Posterior vena cava (tissue), 2 donors: ENCODE measurements at places on chromosomes 13 and 19. TPM values are rescaled to one million over a fixed set of nuclear protein-coding genes. Genes with fewer than 3 reads are reported as not detected.

SERP2 gene
- total RNA-seq = 7.9 TPM

DACT3 gene
- total RNA-seq = 72.0 TPM

- DNase-seq = no peak
These were observed 5.9 kb downstream of the RTBDN start for GRCh38 chr19:12828494-12828893.

DNA sequence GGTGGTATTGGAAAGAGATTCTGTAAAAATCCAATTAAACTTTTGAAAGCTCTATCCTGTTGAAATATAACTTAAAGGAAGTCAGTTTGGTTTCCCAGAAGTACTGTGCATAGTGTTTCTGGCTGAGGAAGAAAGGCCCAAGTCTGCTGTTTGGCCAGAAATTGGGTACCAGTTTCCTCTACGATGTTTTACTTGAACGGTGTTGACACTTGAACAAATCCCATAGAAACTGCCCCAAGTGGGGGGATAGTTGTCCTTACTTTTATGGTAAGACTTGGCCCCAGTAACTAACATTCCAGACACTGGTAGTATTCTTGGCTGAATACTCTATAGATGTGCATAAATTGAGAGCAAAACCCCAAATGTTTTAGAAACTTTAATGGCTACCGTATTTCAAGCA, 14.2 kb downstream of the KLF5 start:
- DNase-seq = no peak

DNA sequence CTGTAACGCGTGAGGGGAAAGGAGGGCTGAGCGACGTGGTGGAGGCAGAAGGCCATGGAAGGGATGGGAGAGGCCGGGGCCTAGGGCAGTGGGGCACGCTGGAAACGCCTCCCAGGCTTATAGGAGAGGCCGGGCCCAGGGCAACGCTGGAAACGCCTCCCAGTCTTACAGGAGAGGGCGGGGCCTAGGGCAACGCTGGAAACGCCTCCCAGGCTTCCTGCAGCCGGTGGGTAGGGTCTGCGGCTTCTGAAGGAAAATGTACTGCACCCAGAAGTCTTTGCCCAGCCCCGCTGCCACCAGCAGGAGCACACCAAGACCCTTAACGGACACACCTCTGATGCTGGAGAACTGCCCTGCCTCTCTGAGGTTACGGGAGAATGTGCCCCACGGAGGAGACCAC, 9.1 kb downstream of the CACTIN start:
- DNase-seq = peak; percentile 67

DNA sequence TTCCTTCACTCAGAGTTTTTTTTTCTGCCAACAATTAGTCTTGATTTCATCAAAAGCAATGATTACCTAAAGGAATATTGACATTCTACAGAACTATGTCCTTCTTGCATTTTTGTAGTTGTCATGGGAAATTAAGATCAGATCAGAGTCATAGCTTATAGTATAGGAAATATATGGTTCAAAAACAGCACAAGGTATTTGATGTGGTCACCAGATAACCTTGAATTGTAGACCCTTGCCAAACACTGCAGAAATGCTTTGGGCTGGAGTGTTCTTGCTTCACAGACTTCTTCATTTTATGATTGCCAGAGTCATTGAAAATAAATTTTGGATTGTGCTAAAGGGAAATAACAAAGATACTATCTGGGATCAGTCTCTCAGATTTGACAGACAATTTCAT, 103.7 kb downstream of the AKAP11 start:
- DNase-seq = no peak

FAM216B gene
- not detected for total RNA-seq

- no peak for DNase-seq
These were observed 8.8 kb downstream of the FZR1 start for GRCh38 chr19:3514930-3515329.

PSG1 gene
- not detected for total RNA-seq

HCST gene
- total RNA-seq = 13.4 TPM

DNA sequence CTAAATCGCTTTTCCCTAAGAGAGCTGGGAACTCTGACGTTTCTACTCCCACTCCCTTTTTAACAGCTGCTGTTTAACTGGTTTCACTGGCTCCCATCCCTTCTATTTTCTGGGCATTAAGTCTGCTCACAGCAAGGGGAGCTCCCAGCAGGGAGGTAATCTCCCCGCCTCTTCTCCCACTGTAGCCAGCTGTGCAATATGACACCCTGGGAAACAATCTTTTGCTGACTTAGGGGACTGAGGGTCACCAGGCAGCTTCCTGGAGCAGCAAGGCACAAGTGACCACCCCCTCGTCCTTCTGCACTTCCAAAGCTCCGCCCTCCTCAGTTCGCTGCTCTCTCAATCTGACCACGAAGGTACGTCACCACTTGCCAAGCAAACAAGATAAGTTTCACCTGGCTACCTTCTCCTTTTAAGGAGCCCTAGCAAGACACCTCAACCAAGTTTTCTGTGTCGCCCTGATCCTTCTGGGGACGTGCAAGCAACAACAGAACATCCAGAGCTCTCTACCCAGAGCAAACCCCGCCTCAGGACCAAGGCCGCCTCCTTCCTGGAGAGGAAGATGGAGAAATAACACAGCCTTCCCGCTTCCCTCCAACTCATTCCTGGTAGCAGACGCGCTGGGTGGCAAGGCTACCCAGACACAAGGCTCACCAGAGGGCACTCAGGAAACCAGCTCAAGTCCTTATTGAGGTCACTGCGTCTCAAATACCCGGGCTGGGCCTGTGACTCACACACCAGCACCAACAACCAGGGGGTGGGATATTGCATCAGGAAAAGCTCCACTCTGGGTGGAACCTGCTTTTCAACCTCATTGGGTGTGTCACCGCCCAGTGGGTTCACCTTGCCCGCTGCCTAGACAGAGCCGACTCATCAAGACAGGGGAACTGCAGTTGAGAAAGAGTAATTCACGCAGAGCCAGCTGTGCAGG, 92.4 kb downstream of the STK24 start:
- peak; percentile 92 for DNase-seq

GRCh38 chr19:1975162-1975480, 34.1 kb downstream of the CSNK1G2 start:
- DNase-seq = no peak

GRCh38 chr19:29875931-29876330, 64.1 kb downstream of the CCNE1 start:
- DNase-seq = peak; percentile 57

DNA sequence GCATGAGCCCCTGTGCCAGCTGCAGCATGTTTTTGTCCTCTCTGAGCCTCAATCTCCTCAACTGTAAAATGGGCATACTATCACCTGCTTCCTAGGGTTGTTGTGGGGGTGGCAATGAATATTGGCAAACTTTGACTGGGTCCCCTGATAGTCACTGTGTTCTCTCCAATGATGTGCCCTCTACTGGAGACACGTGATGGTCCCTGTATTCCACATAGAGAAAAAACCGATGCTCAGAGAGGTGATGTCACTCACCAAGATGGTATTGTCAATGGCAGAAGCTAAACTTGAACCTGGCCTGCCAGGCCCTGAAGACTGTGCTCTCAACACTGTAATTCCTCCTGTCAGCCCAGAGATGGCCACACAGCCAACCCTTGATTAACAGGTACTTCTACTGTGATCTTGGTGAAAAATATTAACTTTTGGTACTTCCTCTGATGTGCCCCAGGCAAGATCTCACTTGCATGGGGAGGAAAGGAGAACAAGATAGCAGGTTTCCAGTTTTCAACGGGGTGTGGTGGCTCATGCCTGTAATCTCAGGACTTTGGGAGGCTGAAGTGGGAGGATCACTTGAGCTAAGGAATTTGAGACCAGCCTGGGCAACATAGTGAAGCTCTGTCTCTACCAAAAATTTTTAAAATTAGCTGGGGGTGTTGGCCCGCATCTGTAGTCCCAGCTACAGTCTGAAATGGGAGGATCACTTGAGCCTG, 3.6 kb downstream of the CEACAM20 start:
- no peak for DNase-seq

C19orf67 gene
- total RNA-seq = not detected

DNA sequence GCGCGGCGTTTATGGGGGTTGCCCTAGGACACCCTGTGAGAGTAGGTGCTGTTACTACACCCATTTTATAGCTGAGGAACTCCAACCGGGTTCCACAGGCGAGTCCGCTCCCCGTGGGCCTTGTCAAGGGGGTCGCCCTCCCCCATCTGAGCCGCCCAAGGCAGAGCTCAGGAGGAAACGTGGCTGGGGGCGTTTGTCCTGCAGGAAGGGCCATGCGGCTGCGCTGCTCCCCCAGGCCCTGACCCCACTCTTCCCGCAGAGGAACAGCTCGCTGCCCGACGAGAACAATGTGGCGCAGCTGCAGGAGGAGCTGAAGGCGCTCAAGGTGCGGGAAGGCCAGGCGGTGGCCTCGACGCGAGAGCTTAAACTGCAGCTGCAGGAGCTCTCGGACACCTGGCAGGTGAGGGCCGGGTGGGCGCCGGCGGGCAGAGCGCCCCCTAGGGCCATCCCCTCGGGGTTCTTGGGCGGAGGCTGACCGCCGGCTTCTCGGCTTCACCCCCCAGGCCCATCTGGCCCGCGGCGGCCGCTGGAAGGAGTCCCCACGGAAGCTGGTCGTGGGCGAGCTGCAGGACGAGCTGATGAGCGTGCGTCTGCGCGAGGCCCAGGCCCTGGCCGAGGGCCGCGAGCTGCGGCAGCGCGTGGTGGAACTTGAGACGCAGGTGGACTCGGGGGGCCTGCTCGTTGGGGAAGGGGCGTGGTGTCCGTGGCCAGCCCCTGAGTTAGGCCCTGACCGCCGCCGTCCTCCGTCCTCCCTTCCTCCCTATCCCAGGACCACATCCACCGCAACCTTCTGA, 12.4 kb downstream of the PRR36 start:
- DNase-seq = no peak

FCAR gene
- total RNA-seq = 2.0 TPM

ZNF177 gene
- total RNA-seq = 1.9 TPM

- no peak for DNase-seq
These were observed 1.8 kb upstream of the DMPK start for GRCh38 chr19:45784096-45784495.

- DNase-seq = no peak
These were observed 143.9 kb downstream of the KATNAL1 start for GRCh38 chr13:30163441-30163840.

- no peak for DNase-seq
These were observed 55.5 kb upstream of the SERP2 start for GRCh38 chr13:44318161-44318560.

DNA sequence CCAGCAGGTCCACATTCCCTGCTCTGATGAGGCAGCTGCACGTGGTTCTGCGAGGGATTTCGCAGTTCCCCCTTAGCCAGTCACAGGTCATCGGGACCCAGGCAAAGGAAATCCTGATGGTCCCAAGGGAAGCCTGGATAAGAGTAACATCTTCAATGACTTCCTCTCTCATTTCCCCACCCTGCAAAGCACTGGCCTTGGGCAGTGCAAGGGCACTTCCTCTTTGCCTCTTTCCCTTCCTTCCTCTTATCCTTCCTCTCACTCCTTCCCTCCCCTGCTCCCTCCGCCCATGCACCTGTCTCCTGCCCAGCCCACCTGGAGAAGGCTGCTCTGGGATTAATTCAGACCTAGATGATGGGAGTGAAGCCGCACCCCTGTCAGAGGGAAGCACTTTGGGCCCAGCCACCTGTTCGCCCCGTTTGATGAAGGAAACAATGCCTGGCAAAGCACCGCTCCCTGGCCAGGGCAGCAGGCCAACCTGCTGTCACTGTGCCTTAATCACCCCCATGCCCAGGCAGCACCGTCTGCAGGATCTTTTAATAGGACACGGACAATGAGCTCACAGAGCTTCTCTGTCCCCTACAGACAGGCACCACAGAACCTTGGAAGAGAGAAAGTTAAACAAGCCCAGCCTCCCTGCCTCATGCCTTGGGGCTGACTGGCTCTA, 113.5 kb upstream of the PABPC3 start:
- no peak for DNase-seq

ZNF835 gene
- 2.0 TPM for total RNA-seq

CEACAM5 gene
- total RNA-seq = not detected

GRCh38 chr13:74114641-74115040, 19.6 kb downstream of the KLF12 start:
- DNase-seq = no peak

- no peak for DNase-seq
These were observed 23.1 kb upstream of the INTS6 start for GRCh38 chr13:51475727-51476501.

- no peak for DNase-seq
These were observed 104.2 kb upstream of the IPO5 start for GRCh38 chr13:97849305-97849704.

- DNase-seq = no peak
These were observed 4.3 kb upstream of the SLC39A3 start for GRCh38 chr19:2744113-2744512.

C19orf81 gene
- total RNA-seq = not detected

C1QTNF9B gene
- total RNA-seq = not detected

DNA sequence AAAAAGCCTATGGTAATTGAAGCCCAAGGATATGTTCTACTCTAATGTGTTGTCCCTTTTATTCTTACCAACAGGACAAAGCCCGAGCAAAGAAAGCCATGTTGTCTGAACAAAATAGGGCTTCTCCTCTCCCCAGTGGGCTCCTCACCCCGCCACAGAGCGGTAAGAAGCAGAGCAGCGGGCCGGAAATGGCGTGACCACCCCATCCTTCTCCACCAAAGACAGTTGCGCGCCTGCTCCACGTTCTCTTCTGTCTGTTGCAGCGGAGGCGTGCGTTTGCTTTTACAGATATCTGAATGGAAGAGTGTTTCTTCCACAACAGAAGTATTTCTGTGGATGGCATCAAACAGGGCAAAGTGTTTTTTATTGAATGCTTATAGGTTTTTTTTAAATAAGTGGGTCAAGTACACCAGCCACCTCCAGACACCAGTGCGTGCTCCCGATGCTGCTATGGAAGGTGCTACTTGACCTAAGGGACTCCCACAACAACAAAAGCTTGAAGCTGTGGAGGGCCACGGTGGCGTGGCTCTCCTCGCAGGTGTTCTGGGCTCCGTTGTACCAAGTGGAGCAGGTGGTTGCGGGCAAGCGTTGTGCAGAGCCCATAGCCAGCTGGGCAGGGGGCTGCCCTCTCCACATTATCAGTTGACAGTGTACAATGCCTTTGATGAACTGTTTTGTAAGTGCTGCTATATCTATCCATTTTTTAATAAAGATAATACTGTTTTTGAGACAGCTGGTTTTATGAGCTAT, 12.0 kb downstream of the CCNE1 start:
- no peak for DNase-seq

- DNase-seq = no peak
These were observed 568 bp downstream of the POLR2I start for GRCh38 chr19:36113894-36114720.

GRCh38 chr13:111494641-111495040, 174.2 kb downstream of the TEX29 start:
- peak; percentile 52 for DNase-seq

GRCh38 chr13:33639626-33640080, 178.3 kb upstream of the RFC3 start:
- no peak for DNase-seq

- no peak for DNase-seq
These were observed 8.9 kb downstream of the PINLYP start for GRCh38 chr19:43584484-43584883.

GRCh38 chr19:24099829-24100228, 12.8 kb downstream of the ZNF254 start:
- no peak for DNase-seq

ZNF470 gene
- 6.6 TPM for total RNA-seq
